ENCODE measurements at places on chromosomes 2 and 18.

DNA sequence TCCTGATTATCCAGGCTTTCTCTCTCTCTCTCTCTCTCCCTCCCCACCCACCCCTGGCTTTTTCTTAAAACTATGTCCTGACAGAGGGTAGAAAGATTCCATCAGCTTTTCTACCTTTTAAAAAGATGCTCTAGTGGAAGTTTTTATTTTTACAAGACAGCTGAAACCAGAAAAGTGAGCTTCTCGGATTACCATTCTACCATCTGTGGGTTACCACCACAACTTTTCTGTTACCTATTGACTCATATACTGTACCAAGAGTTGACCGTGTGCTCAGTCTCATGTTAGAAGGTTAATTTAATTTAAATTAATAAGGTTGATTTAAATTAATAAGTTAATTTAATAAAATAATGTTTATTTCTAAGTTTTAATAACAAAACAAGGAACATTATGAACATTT is 137.6 kb downstream of the UPP2 start:
- DNase-seq, result no peak

GRCh38 chr2:30869988-30870387 is 62.7 kb upstream of the CAPN13 start:
- DNase-seq, result no peak

- DNase-seq, result no peak
Observed at GRCh38 chr2:79750321-79750720, 237.5 kb downstream of the CTNNA2 start.

DNA sequence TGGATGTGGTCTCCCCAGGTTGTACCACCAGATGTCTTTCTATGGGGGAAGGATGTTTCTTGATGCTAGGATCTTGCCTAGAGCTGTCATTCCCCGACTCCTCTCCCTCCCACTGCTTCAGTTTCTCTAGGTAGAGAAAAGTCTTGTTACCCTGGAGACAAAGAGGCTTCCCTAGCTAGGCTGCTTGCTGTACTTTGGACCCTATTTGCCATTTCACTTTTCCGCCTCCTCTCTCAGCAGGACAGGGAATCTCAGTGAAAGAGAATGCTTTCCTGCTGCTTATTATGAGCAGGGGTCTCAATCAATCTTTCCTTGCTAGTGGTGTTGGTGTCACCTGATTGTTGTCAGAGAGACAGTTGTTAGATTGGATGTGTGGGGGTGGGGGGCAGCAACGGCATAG is 818.8 kb upstream of the GYPC start:
- no peak for DNase-seq

DNA sequence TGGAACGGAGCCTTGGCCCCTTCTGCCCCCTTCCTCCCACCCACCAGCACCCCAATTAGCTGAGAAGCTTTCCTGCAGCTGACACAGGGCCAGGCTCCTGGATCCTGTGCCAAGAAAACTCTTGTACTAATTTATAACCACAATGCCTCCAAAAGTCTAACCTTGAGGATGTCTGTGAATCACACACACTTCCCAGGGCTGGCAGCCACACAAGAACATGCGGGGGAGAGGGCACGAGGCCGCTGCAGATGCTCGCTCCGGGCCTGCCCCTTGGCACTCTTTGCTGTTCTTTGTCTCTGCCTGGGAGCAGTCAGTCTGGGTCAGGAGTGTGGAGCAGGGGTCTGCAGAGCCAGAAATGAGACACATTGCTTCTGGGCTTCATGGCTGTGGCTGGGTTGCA is 62.7 kb upstream of the KIF5C start:
- peak; percentile 97 for DNase-seq

GRCh38 chr18:28124131-28125029 is 52.5 kb downstream of the CDH2 start:
- DNase-seq, result no peak

DNA sequence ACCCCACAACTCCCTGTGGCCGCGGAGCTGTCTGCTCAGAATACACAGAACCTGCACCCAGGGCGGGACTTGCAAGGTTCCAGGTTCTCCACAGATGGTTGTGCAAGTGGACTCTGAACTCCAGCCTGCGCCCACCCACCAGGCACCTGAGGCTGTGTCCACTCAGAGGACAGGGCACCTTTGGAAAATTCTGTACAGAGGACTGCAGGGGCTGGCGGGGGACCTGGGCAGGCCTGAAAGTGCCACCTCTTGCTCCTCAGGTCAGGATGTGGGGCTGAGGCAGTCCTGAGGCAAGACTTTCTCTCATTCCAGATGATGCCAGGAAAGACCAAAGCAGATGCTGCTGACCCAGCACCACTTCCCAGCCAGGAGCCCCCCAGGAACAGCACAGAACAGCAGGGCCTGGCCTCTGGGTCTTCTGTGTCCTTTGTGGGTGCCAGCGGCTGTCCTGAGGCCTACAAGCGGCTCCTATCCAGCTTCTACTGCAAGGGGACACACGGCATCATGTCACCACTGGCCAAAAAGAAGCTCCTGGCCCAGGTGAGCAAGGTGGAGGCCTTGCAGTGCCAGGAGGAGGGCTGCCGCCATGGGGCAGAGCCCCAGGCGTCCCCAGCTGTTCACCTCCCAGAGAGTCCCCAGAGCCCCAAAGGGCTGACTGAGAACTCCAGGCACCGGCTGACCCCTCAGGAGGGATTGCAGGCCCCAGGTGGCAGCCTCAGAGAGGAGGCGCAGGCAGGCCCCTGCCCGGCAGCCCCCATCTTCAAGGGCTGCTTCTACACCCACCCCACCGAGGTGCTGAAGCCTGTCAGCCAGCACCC is 14.4 kb downstream of the ARID5A start:
- DNase-seq, result no peak

GRCh38 chr2:7053650-7054265 is 136.5 kb downstream of the RNF144A start:
- DNase-seq, result peak; percentile 49

- no peak for DNase-seq
Observed at GRCh38 chr2:34670482-34670881, 1071.4 kb upstream of the FAM98A start.

DNA sequence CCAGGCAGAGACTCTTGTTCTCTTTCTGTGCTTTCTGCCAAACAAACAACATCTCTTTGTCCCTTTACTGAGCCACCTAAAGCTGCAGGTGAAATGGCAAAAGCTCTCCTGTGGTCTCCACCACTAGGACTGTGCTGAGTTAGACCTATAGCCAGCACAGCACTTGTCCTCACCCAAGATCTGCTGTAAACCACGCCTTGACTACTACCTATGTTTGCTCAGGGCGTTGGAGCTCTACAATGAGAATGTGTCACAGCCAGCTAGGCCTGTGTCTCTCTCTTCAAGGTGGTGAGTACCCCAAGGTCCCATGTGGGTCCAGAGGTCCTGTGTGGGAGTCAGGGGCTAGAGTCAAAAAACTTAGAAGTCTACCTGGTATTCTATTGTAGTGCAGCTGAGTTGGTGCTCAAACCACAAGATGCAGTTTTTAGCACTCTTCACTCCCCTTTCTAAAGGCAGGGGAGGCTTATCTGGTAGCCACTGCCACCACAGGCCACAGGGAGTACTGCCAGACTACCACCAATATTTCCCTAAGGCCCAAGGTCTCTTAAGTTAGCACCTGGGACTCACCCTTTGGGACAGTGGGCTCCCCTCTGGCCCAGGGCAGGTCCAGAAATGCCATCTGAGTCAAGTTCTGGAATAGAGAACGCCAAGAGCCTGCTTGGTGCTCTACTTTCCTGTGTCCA is 96.8 kb upstream of the RPRM start:
- DNase-seq, result no peak

DNA sequence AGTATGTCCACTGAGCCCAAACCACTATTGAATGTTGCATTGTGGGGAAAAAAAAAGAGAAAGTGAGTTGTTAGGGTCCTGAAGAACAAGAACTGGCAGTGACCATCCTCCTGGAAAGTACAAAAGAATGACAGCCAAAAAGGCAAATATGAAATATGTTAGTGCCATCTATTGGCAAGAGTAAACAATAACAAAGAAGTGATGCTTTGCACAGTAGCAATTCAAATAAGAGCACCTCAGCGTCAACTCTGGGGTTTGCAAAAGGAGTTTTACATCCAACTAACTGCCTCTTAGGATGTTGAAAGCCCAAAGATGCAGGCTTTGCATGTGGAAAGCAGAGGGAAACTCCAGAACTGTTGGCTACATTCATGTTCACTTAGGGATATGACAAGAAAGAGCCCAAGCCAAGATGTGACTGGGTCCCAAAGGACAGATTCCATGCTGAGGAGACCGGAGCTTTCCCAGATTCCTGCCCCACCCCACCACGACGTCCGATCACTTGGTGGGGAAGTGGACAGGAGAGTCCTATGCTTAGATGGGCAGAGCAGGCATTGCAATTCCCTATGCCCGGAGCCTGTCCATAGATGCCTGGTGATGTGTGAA is 15.6 kb downstream of the TRABD2A start:
- no peak for DNase-seq

GRCh38 chr18:62196980-62197379 is 9.9 kb downstream of the RELCH start:
- DNase-seq, result no peak

GRCh38 chr2:231568098-231568784 is 24.4 kb upstream of the TEX44 start:
- no peak for DNase-seq

DNA sequence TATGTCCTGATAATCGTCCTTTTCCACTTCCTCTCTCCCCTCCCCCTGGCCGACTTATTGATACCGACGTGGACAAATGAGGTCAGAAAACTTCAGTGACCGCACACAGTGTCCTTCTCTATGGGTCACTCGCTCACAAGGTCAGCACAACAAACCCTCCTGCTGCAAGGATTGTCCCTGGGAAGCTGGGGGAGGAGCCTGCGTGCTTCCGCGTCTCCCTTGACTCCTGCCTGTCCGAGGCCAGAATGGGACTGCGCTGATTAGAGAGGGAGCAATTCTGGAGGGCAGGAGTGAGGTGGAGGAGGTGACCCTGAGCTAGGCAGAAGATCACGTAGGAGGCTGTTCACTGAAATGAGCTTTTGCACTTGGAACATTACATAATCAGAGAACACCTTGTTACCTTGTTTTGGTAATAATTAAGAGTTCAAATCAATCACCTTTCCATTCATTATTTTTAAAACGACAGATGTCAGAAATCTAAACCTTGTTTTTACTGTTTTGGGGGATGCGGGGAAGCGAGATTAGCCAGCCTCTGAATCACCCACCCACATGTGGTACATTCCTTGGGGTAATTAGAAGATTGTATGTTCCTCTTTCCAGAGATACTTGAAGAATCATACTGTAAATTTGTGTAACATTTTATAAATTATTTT is 70.6 kb downstream of the CTAGE1 start:
- peak; percentile 88 for DNase-seq

DNA sequence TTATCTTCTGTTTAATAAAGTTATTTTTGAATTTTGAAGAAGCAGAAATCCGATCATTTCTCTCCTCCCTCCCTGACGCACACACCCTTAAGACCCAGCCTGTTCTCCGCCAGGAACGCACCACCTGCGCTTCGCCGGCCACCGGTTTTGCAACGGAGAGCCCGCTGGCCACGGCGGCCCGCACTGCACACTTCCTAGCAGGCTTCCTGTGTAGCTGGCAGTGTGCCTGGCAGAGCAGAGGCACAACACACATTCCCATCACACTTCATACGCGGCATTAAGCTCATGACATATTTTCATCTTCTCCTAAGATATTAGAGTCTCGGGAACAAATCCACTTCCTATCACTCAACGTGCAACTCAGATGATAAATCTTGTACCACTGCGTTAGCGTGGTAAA is 148.0 kb downstream of the HDAC4 start:
- DNase-seq, result no peak

DNA sequence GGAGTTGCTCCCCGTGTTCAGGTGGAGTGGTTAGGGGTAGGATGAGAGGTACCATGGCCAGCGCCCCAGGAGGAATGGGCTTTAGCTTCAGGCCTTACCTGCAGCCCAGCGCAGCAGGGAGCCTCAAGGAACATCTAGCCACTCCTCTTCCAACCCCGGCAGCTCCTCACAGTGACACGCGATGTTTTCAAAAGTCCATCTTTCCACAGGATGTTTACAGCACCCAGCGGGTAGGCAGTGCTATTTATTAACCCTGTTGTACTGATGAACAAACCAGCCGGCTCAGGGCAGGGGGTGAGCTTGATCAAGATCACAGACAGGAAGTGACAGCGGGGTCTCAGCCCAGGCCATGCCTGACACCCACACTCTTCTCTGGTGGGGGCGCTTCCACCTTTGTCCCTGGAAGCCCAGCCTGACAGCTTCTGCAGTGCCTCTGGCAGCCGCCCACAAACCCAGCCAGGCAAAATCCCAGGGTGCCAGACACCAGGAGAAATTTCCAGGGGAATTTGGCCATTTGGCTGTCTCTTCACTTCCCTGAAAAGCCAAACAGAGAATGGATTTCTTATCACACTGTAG is 18.4 kb upstream of the PRLH start:
- DNase-seq, result no peak

DNA sequence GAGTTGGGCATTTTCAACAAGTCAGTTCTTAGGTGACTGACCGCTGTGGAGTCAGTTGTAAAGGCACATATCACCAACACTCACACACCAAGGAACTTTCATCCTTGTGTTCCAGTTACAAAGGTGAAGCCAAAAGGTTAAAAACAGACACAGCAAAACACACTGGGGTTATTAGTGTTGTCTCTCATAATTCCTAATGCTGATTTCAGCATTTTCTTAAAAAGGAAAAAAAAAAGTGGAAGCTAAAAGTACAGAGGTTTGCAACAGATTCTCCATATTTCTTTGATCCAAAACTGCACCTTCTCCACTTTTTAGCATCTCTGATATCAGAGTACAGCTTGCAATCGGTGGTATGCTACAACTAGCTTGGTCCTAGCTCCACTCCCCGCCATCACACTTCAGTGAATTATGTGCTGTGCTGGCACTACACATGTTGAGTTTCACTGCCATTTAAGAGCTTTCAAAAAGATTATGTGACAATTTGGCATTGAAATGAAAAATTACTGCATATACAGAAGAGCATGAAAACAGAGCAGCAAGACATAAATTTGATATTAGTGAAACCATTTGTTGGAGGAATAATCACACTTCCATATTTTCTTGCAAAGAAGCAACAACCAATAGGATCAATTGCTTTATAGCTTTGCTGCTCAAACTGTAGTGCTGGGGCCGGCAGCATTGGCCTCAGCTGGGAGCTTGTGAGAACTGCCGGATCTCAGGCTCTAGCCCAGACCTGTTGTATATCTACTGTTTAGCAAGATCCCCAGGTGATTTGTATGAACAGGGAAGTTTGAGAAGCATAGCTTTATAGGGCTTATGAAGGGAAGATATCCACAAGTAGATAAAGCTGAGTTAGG is 62.3 kb upstream of the DAPL1 start:
- no peak for DNase-seq
